ENCODE measurements at places on chromosomes 12 and 14.

- no peak for DNase-seq
Measured at GRCh38 chr12:94676031-94676641, 25.8 kb upstream of the TMCC3 start.

GRCh38 chr12:49039421-49040363 is 20.9 kb downstream of the KMT2D start:
- no peak for DNase-seq

- DNase-seq: no peak
Measured at GRCh38 chr14:27427796-27428195, 830.0 kb upstream of the NOVA1 start.

- DNase-seq: no peak
Measured at GRCh38 chr12:87930627-87931026, 98.6 kb downstream of the C12orf50 start.

DNA sequence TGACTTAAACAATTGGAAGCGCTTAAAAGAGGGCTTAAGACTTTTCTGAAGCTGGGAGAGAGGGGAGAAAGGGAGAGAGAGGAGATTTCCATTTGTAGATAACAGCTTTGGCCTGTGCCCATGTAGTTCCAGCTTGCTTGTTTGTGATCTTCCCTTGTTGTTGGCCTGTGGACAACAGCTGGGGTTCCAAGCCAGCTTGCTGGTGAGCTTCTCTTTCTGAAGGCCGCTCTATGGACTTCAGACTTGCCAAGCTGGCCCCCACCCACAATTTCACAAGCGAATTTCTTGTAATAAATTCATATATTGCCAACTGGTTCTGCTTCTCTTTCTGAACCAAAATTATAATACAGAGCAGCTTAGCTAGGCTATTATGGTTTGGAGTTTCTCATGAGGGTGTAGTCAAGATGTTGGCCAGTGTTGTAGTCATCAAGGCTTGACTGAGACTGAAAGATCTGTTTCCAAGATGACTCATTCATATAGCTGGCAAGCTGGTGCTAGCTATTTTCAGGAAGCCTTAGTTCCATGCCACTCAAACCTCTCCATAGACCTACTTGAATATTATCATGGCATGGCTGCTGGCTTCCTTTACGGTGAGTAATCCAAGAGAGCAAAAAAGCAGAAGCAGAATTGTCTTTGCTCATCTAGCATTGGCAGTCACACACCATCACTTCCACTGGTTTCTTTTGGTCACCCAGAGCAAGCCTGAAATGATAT is 89.4 kb downstream of the ATP23 start:
- DNase-seq: no peak

DNA sequence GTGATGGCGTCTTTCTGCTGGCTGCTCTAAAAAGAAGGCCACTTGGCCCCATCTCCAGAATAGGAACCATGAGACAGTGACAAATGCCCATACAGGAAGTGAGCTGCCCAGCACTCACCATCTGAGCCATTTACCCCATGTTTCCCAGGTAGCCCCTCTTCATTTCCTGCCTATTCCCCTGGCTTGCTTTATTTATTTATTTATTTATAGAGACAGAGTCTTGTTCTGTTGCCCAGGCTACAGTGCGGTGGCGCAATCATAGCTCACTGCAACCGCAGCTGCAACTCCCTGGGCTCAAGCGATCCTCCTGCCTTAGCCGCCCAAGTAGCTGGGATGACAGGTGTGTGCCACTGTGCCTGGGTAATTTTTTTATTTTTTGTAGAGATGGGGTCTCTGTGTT is 71.2 kb downstream of the RIN3 start:
- no peak for DNase-seq

DNA sequence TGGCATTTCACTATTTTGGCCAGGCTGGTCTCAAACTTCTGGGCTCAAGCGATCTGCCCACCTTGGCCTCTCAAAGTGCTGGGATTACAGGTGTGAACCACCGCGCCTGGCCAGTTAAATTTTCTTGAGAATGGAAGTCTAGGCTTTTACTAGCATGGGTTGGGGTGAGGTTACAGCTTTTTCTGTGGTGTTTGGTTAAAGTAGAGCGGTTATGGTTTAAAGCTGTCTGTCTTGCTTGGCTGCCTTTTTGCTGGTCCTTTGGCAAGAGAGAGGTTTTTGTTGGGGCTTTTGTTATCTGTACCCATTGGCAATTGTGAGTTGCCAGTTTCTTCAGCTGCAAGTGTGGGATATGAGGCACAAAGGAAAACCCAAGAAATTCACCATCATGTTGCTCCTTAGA is 84.1 kb downstream of the BRMS1L start:
- DNase-seq: no peak

- no peak for DNase-seq
Measured at GRCh38 chr14:31124197-31124596, 83.4 kb downstream of the HECTD1 start.

- DNase-seq: no peak
Measured at GRCh38 chr12:114311974-114312373, 94.0 kb downstream of the TBX5 start.

DNA sequence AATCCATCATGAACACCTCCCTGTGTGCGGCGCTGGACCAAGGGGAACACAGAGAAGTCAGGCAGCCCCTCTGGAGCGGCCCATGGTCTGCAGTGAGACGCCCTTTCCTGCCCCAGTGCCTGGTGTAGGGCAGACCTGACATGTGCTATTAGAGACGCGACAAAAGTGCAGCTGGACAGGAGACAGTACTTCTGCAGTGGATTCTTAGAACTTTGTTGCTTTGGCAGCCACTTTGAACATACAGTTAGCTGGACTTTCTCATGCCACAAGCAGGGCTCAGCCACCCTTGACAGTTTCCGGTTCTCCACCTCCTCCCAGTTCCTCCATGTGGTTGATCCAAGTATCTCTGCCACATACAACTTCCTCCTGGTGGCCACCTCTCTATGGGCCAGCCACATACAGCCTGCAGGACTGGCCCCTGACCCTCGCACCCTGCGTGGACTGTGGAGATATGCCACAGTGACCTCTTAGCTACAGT is 45.9 kb downstream of the LGMN start:
- DNase-seq: no peak

DNA sequence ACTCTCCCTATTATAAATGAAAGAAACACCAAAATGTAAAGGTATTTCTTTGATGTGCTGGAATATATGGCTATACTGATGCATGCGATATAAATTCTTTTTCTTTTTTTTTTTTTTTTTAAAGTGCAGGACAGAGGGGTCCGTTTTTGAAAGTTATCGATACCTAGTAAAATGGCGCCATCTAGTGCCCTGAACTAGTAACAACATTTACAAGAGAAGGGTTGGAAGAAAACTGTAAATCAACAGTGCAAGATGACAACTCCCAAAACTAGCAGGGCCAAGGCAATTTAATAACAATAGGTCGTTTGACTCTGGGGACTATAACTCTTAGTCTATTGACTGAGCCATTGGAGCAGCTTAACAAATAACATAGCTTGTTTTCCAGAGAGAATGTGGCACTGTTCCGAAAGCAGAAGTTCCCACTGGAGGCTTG is 137.7 kb downstream of the SPTSSA start:
- DNase-seq: no peak

GRCh38 chr12:94100211-94100627 is 48.2 kb upstream of the PLXNC1 start:
- DNase-seq: no peak

DNA sequence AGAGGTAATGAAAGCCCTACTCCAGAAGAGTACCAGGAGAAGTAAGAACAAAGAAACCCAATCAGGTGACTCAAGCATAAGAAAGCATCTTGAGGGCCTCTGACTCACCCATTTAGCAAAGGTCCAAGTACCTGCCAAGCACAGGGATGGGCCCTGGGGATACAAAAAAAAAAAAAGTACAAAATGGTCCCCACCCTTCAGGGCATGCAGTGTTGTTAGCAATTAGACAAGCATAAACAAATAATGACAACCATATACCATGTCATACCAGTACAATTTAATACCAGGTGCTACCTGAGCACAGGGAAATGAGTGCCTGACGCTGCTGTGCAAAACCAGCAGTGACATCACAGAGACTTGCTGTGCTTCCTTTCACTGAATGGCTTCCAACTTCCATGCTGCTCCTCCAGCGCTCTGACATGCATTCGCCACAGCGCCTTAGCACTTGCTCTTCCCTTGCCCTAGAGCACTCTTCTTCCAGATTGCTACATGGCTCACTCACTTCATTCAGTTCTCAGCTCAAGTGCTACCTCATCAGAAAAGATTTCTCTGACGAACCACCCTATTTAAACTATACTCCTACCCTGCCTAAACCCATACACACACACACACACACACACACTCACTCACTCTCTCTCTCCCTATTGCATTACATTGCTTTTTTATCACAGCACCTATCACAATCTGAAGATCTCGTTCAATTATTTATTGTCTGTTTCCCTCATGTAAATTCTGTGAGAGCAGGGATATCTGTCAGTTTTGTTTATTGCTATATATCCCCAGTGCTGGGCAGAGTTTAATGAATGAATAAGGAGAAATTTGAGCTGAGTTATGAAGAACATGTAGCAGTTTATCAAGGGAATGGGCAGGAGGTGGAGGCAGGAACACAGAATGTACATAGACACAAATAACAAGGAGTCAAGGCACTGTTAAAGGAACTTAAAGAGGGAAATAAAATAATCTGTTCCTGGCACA is 12.9 kb upstream of the EPS8 start:
- no peak for DNase-seq
